ENCODE measurements at places on chromosomes 11 and 22.

DNA sequence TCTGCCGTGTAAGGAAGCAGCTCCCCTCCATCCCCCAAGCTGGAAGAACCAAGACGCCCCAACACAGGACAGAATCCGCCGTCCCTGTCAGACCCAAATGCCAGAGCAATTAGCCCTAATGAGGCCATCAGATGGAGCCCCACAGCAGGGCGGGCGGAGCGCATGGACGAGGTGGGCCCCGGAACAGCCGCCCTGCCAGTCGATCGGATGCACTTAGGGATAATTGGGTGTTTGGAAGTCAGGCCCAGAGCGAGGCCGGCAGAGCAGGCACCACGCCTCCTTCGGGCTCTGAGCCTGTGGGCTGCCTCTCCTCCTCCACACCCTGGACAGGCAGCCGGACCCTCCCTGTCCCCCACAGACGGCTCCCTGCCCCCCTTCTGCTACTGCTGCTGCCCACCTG lies 5.5 kb upstream of the TH start:
- DNase-seq = no peak

DNA sequence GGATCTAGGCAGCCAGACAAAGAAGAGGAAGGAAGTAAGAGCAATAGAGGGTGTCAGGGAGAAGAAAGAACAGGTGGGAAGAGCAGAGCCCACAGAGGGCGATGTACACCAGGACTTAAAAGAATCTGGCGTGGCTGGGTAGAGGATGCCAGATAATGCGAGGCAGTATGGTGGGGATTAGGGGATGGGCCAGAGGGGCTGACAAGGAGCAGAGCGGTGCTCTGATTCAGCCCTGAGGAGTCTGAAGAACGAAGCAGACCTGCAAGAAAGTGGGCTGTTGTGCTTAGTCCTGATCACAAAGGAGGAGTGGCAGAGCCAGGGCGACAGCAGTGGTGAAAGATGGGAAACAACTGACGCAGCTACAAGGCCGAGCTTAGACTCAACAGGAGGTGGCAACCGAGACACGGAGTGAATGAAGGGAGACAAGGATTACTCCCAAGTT lies 163.7 kb downstream of the LARGE1 start:
- no peak for DNase-seq

DNA sequence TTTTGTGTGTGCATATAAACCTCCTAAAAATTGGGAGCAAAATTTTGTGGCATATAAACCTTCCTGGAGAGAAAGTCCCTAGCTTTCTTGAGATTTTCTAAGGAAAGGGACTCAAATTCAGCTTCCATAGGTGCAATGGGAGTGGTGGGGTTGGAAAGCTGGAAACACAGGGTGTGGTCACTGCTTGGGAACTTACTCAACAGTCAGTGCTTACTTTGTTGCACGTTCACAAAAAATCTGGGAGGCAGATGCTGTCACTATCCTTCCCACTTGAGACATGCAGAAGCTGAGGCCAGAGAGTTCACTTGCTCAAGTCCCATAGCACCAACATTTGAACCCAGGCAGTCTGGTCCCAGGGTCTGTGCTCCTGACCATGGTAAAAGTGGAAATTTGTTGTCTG lies 3.9 kb upstream of the CATSPERZ start:
- no peak for DNase-seq

DNA sequence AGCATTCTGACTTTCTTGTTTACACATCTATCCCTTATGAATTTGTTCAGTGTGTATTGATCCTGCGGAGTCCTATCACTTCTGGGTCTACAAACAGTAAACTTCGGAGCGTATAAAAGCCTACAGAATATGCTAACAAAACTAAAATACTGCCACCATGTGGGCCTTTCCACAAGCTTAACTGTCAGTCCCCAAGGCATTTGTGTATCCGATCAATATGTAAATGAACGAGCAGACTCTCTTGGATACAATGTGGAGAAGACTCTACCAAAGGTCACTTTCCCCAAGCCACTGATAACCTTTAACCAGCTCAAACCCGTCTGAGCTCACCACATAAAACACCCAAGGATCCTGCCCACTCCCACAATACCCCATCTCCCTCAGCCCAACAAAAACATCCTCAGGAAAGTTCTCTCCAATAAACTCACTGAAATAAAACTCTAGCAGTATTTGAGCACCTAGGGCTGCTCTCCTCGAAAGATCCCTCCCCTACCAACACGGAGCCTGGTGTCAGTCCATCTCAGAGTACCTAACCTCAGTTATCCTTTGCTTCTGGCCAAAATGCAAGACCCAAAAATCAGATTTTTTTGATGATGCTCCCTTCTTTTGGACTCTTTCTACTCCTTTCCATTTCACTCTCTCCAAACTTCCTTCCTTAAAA lies 17.8 kb downstream of the ADA2 start:
- peak; percentile 19 for DNase-seq

GRCh38 chr22:38413085-38414008 lies 41.7 kb downstream of the KCNJ4 start:
- DNase-seq = no peak

GRCh38 chr11:69382131-69383128 lies 88.5 kb downstream of the MYEOV start:
- DNase-seq = no peak

GRCh38 chr22:18088825-18089568 lies 11.2 kb downstream of the PEX26 start:
- DNase-seq = no peak

DNA sequence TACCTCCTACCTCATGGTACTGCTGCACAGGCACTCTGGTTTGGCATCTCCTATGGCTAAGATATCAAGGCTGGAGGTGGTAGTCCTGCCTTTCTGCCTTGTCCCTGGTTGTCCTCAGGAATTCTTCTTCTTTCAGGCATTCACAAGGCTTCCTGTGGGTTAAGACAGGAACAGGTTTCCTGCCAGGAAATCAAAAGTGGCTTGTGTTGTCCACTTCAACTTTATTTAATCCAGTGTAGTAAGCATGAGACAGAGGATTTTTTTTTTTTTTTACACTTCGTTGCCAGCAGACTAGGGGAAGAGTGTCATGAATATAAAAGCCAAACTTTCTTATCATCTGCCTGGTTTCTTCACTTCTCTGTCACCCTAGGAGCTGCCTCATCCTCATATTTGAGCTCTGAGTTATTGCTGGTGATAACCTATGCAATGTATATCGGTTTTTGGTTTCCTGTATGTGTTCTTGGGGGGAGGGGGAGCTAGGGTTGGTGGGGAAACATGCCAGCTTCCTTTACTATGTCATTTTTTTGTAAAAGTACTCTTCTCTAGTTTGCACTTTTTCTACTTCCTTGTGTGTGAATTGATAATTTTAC lies 50.2 kb downstream of the XKR3 start:
- no peak for DNase-seq

GRCh38 chr11:2466869-2467694 lies 22.3 kb downstream of the KCNQ1 start:
- DNase-seq = no peak

GRCh38 chr11:93526641-93527583 lies 16.3 kb downstream of the SMCO4 start:
- no peak for DNase-seq

DNA sequence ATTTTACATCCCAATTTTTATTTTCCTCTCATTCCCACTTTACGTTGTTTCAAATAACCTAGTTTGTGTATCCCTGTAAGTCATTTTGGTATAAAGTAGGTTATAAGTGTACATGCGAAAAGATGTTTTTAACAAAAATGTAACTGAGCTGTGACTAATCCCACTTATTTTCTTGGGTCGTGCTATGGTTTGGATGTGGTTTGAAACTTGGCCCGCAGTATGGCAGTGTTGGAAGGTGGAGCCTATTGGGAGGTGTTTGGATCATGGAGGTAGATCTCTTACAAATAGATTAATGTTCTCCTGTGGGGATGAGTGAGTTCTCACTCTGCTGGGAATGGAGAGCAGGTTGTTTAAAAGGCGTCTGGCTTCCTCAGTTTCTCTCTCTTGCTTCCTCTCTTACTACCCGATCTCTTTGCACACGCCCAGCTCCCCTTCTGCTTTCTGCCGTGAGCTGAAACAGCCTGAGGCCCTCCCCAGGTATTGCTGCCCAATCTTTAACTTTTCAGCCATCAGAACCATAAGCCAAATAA lies 7.2 kb downstream of the RPL27A start:
- DNase-seq = peak; percentile 44

DNA sequence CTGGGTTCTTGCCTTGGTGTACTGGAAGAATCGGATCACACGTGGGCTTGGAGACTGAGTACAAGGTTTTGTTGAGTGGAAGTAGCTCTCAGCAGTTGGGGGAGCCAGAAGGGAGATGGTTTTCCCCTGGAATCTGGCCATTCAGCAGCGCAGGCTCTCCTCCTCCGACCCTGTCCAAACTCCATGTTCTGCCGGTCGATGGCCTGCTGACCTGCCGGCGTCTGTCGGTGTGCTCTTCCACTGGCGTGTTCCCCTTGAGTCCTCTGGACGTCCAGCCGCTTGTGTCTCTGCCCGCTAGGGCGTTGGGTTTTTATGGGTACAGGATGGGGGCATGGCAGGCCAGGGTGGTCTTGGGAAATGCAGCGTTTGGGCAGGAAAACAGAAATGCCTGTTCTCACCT lies 38.5 kb upstream of the SLN start:
- DNase-seq = no peak

DNA sequence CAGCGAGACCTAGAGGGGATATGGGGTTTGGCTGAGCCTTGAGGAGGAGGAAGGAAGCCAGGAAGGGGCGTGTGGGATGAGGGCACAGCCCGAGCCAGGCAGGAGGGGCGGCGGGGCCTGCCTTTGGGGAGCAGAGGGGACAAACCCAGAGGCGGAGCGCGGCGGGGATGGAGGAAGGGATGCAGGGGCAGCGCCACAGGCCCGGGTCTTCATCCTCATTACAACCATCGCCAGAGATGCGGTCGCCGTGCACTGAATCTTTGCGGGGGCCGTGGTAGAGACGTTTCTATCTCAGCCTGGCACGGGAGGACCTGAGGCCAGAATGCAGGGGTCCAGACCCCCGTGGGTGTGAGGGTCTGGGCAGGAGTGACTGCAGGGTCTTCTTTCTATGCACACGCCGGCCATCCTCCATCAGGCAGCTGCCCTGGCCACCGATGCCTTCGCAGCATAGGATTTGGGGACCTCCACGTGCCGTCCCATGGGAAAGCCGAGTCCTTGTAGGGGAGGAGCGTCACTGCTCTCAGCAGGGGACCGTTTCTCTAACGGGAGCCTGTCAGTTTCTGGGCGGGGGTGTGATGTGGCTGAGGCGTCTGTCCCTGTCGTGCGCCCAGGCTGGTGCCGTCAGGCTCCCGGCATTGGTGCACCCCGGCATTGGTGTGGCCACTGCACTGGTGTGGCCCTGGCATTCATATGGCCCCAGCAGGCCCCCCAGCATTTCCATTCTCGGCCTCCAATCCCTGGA lies 1267.9 kb downstream of the BRD1 start:
- no peak for DNase-seq

DNA sequence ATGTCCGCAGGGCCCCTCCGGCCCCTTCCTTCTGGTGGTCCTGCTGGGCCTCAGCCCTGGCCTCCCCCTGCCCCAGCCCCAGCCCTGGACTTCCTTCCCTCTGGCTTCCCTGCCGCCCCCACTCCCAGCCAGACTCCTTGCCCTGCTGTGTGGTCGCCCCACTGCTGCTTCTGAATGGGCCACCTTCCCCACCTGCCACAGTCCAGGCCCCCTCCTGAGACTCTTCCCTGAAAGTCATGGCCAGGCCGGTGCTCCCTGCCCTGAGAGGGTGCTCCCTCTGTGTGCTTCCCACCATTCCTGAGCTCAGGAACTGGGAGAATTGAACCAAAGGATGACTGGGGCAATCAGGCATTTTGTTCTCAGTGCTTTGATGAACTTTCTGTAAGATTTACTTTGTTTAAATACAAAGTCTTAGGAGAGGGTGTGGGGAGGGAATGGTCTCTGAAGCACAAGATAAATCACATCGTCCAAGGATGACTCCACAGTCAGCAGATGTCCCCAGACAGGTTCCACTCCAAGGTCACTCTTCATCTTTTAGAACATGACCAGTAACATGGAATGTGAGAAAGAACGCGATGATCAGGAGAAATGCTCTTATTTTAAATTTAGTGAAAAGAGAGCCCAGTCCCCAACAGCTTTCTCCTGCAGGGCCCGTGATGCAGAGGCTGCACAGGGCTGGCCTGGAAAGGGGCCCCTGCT lies 774 bp downstream of the APOBEC3D start:
- no peak for DNase-seq

DNA sequence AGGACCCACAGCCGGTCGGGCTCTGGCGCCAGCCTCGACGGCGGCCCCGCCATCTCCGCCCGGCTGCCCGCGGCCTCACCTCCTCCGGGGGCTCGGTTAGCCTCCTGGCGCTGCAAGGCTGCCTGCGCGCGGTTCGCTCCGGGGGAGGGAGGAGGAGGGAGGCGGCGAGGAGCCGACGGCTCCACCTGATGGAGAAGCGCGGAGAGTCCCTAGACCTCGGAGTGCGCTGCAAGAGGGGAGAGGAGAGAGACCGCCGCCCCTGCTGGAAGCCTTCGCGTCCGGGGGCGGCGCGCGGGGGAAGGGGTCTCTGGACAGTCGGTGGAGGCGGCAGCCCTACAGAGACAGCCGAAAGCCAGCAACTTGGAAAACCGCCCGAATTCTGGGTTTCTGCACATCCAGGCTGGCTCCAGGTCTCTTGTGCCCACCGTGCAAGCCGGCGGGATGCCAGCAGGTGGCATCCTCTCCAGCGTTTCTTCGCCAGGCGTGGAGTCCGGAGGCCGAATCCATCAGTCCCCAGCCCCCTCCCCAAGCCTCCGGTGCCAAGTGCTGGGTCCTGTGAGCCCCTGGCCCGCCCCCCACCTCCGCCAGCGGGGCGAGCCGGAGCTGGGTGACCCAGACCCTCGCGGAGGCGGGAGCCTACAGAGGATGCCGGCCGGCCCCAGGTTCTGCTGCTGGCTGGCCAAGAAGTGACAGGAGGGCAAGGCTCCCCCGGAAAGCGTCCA lies 2.9 kb upstream of the KIRREL3 start:
- peak; percentile 57 for DNase-seq

GRCh38 chr22:49333206-49333605 lies 494.5 kb downstream of the BRD1 start:
- DNase-seq = no peak

- peak; percentile 87 for DNase-seq
Observed at GRCh38 chr11:72072348-72072747, 8.0 kb downstream of the NUMA1 start.

- DNase-seq = no peak
Observed at GRCh38 chr11:76210931-76211851, 4.9 kb upstream of the WNT11 start.

DNA sequence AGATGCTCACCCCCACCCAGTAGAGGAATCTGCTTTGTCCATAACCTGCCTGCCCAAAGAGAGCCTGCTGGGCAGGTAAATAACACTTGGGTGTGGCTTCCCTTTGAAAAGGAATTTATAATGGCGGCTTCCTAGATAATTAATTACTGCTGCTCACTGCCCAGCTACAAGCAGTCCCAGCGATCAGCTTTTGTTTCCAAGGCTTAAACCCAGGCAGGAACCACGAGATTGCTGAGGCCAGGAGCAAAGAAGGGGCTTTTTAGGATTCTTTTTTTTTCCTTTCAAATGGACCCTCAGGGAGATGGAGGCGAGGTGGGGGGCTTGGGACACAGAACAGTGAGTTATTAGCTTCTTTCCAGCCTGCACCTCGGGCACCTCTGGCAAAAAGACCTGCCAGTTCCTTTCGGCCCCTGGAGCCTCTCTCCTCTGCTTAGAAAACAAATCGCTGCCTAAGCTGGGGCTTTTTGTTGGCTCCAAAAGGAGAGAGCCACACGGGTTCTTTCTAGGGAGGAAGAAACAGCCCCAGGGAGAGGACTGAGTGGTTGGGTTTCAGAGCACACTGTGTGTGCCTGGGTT lies 107.2 kb downstream of the TSPAN18 start:
- DNase-seq = no peak

Measured in fibroblast of upper back skin (primary cell).